PC-3 (cell line): ENCODE measurements at places on chromosomes 7 and 10. TPM values are rescaled to one million over a fixed set of nuclear protein-coding genes. Genes with fewer than 3 reads are reported as not detected.
A peak's percentile ranks its signal among the peaks of the same experiment; 100 is the strongest.

- H3K4me3 ChIP-seq = no peak overlapping the region
- H3K27ac ChIP-seq = no peak overlapping the region
- H3K4me1 ChIP-seq = no peaks in the 10 kb centered on the region
- DNase-seq = peak; percentile 96
- H3K27me3 ChIP-seq = 0 out of 2 replicates have a peak, but pooled peaks cover 7% of the 10 kb centered on the region
- H3K36me3 ChIP-seq = no peaks in the 10 kb centered on the region
Measured at GRCh38 chr10:61733358-61733940, 70.7 kb downstream of the CABCOCO1 start.

- no peak overlapping the region for H3K4me3 ChIP-seq
- no peaks in the 10 kb centered on the region for H3K36me3 ChIP-seq
- DNase-seq = peak; percentile 81
- H3K4me1 ChIP-seq = peaks cover 19% of the 10 kb centered on the region
Measured at GRCh38 chr10:14820010-14820774, 17.6 kb downstream of the CDNF start.

GRCh38 chr7:16739863-16740622 lies 13.5 kb upstream of the TSPAN13 start:
- DNase-seq = peak; percentile 92
- no peak overlapping the region for H3K4me3 ChIP-seq
- peak overlapping the region; percentile 65 for H3K27ac ChIP-seq
- peaks cover 41% of the 10 kb centered on the region for H3K4me1 ChIP-seq
- no peaks in the 10 kb centered on the region for H3K36me3 ChIP-seq

- H3K36me3 ChIP-seq = no peaks in the 10 kb centered on the region
- no peak for DNase-seq
- peaks cover 18% of the 10 kb centered on the region for H3K27me3 ChIP-seq
- H3K27ac ChIP-seq = no peak overlapping the region
- peaks cover 18% of the 10 kb centered on the region for H3K4me1 ChIP-seq
Measured at GRCh38 chr10:96512524-96513304, 1.0 kb downstream of the TLL2 start.

DNA sequence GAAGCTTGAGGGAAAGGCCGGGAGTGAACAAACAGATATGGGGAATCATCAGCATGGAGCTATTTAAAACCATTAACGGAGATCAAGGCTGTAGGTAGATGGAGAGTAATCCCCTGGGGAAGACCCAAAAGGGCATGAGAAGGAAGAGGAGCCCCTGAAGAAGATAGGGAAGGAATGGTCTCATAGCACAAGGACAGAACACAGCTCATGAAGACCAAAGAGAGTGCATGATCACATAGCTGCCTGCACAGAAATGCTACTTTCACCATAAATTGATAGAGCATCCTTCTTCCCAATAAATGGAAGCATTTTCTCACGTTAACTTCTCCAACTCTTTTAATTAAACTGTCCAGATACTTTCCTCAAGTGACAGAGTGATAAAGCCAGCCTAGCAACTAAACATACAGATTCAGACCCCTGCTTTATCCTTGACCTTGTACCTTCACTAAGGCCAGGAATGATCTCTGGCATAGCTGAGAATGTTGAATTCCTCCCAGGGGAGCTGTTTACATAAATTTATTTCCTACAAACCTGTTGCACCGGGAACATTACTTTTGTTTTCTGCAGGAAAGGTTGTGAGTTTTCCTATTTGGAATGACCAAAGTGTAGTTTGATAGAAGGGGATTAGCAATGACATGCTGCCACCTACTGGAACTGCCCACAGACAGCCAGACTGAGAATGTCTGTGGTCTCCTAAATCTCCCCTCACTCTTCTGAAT lies 110.8 kb upstream of the LRGUK start:
- no peak overlapping the region for H3K4me3 ChIP-seq
- no peaks in the 10 kb centered on the region for H3K27me3 ChIP-seq
- H3K4me1 ChIP-seq = no peaks in the 10 kb centered on the region
- H3K36me3 ChIP-seq = no peaks in the 10 kb centered on the region

DNA sequence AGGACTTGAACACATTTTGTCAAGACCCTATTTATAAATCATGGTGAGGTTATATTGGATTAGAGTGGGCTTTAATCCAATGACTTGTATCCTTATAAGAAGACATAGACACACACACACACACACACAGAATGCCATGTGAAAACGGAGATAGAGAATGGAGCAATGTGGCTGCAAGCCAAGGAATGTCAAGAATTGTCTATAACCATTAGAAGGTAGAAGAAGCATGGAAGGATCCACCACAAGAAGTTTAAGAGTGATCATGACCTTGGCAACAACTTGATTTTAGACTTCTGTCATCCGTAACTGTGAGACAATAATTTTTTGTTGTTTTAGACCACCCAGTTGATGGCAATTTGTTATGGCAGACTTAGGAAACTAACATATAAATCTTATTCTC lies 514.2 kb downstream of the TFEC start:
- no peaks in the 10 kb centered on the region for H3K4me1 ChIP-seq
- no peak overlapping the region for H3K27ac ChIP-seq
- no peaks in the 10 kb centered on the region for H3K27me3 ChIP-seq
- no peak for DNase-seq
- no peaks in the 10 kb centered on the region for H3K36me3 ChIP-seq

DNA sequence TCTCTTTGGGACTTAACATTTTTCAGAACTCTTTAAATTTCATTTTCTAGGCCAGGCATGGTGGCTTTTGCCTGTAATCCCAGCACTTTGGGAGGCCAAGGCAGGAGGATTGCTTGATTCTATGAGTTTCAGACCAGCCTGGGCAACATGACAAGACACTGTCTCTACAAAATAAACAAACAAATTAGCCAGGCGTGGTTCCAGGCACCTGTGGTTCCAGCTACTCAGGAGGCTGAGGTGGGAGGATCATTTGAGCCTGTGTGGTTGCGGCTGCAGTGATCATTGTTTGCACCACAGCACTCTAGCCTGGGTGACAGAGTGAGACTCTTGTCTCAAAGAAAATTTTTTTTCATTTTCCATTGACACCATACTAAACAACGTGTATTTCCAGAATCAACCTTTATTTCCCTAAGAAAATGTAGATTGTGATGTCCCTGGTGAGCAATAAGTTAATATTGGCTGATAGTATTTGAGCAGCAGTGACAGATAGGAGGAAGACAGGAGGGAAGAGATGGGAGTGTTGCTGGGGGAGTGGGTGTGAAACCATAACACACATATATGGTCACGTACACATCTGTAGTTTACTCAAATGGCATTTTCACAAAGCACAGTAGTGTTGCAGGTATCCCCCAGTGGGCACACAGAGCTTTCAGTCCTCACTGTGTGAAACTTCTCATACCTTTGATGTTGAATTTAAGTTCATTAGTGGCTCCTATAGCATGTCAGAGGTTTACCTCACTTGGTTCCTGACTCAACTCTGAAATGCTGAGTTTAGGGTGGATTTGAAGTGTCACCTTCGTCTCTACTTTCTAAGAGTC lies 205.6 kb downstream of the AUTS2 start:
- H3K27ac ChIP-seq = no peak overlapping the region
- no peaks in the 10 kb centered on the region for H3K36me3 ChIP-seq
- no peak overlapping the region for H3K4me3 ChIP-seq
- no peaks in the 10 kb centered on the region for H3K27me3 ChIP-seq
- H3K4me1 ChIP-seq = no peaks in the 10 kb centered on the region

DNA sequence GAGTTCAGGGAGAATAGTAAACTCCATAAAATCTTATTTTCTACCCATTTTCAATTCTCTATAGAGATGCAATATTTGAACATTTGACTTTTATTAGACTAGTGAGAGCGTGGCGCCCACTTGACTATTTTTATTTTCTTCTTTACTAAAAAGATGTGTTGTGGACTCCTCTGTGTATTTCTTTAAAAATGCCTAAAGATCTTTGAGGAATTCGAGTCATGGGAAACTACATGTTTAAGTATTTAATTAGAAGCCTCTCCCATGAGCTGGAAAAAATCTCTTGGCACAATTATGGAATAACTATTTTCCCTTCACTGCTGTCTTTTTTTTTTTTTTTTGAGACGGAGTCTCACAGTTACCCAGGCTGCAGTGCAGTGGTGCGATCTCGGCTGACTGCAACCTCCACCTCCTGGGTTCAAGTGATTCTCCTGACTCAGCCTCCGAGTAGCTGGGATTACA lies 124.2 kb downstream of the ARHGAP12 start:
- H3K36me3 ChIP-seq = peaks cover 9% of the 10 kb centered on the region; the same call in 1 of the 2 replicates
- DNase-seq = no peak
- no peak overlapping the region for H3K27ac ChIP-seq
- no peaks in the 10 kb centered on the region for H3K27me3 ChIP-seq
- H3K4me3 ChIP-seq = no peak overlapping the region

- peak overlapping the region; percentile 59 for H3K27ac ChIP-seq
- H3K4me1 ChIP-seq = peaks cover 22% of the 10 kb centered on the region
- no peaks in the 10 kb centered on the region for H3K27me3 ChIP-seq
- peak overlapping the region; percentile 4 for H3K4me3 ChIP-seq
- H3K36me3 ChIP-seq = no peaks in the 10 kb centered on the region
- peak; percentile 99 for DNase-seq
Measured at GRCh38 chr10:77016278-77016815, 621.3 kb downstream of the KCNMA1 start.

GRCh38 chr10:43398939-43399319 lies 10.1 kb downstream of the HNRNPF start:
- H3K4me3 ChIP-seq = peak overlapping the region; percentile 78
- H3K27ac ChIP-seq = no peak overlapping the region; the same call in 1 of the 2 replicates
- H3K27me3 ChIP-seq = no peaks in the 10 kb centered on the region
- H3K36me3 ChIP-seq = peaks cover 50% of the 10 kb centered on the region
- peaks cover 73% of the 10 kb centered on the region for H3K4me1 ChIP-seq
- no peak for DNase-seq

DNA sequence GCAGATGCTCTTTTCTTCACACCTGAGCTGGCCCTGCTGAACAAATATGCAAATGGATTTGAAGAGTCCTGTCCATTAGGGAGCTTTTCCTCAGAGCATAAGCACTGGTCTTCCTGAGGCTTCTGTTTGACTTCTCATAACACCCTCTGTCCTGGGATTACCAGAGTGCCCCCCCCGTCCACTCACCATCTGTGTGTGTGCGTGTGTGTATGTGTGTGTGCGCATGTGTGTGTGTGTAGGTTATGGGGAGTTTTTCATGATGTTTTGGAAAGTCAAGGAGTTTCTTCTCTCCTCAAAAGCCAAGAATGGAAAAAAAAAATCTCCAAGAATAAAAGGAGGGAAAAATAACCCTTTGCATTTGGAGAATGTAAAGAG lies 57.7 kb upstream of the COMTD1 start:
- H3K4me3 ChIP-seq = no peak overlapping the region
- peaks cover 19% of the 10 kb centered on the region for H3K4me1 ChIP-seq
- peaks cover 4% of the 10 kb centered on the region; the same call in 1 of the 2 replicates for H3K27me3 ChIP-seq
- H3K36me3 ChIP-seq = no peaks in the 10 kb centered on the region

GRCh38 chr10:34996843-34997242 lies 93.3 kb downstream of the CUL2 start:
- peaks cover 28% of the 10 kb centered on the region for H3K4me1 ChIP-seq

DNA sequence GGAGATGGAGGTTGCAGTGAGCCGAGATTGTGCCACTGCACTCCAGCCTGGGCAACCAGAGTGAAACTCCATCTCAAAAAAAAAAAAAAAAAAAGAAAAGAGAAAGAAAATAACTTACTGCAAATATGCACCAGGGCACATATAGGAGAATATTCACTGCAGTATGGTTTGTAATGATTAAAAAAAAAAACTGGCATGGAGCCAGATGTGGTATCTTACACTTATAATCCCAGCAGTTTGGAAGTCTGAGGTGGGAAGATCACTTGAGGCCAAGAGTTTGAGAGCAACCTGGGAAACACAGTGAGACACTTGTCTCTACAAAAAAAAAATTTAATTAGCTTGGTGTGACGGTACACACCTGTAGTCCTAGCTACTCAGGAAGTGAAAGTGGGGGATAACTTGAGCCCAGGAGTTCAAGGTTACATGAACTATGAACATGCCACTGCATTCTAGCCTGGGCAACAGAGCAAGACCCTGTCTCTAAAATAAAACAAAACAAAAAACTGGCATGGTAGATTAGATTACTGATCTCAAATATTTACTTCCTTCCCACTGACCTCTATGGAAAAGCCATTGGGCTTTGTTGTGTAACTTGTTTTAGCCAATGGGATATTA lies 85.6 kb downstream of the MICU1 start:
- peaks cover 12% of the 10 kb centered on the region; the same call in 1 of the 2 replicates for H3K36me3 ChIP-seq
- H3K4me3 ChIP-seq = no peak overlapping the region
- no peak overlapping the region for H3K27ac ChIP-seq

GRCh38 chr10:12720217-12720981 lies 281.1 kb downstream of the CCDC3 start:
- DNase-seq = peak; percentile 93
- peaks cover 31% of the 10 kb centered on the region for H3K4me1 ChIP-seq
- peak overlapping the region; percentile 26; the same call in 1 of the 2 replicates for H3K4me3 ChIP-seq

- no peak overlapping the region for H3K27ac ChIP-seq
- DNase-seq = no peak
- H3K4me1 ChIP-seq = no peaks in the 10 kb centered on the region
- no peak overlapping the region for H3K4me3 ChIP-seq
- no peaks in the 10 kb centered on the region for H3K36me3 ChIP-seq
- peaks cover 58% of the 10 kb centered on the region for H3K27me3 ChIP-seq
Measured at GRCh38 chr10:23196915-23197314, 4.8 kb downstream of the PTF1A start.

DNA sequence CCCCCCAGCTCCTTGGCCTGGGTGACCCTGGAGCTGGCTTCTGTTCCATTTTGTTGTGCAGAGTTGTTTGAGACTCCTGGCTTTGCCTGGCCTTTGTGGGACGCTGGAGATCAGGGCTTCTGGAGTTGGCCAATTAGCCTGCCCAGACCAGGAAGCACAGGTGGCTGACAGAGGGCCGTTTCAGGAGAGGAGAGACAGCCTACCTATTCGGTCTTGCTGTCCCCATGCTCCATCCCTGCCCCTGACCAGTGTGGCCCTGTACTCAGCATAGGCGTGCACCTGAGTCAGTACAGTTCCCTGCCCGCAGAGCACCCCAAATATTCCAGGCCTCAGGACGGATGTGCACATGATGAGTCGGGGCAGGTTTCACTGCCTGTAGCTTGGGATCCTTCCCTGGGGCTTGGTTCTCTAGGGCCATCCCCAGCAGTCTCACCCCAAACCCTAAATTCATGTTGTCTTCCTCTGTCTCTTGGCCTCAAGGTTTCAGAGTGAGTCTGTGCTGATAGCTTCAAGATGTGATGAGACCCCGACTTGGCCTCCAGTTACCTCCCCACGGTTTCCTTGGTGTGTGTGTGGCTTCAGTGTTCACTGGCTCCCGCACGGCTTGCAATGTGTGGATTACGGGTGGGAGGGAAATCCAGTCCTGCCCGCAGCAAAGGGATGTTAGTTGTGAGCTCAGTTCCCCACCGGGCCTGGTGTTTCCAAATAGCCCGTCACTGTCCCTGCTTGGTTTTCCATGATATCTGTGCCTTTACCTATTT lies 44.7 kb downstream of the HTRA1 start:
- H3K27me3 ChIP-seq = no peaks in the 10 kb centered on the region
- no peak overlapping the region for H3K27ac ChIP-seq
- H3K4me1 ChIP-seq = peaks cover 12% of the 10 kb centered on the region
- no peaks in the 10 kb centered on the region for H3K36me3 ChIP-seq
- no peak overlapping the region for H3K4me3 ChIP-seq

GRCh38 chr7:86477343-86477935 lies 166.3 kb upstream of the GRM3 start:
- H3K27me3 ChIP-seq = peaks cover 20% of the 10 kb centered on the region
- DNase-seq = no peak

Gene C10orf95
- 1.6 and 1.9 TPM in 2 replicates for total RNA-seq

Gene JCAD
- 5.0 and 7.8 TPM in 2 replicates for total RNA-seq

Gene MEOX2
- not detected in 2 replicates for total RNA-seq

Gene LAMB4
- total RNA-seq = 0.04 TPM in 1 of 2 replicates, not detected in the other

Gene PTPRN2
- 3.2 and 3.6 TPM in 2 replicates for total RNA-seq

Gene TLL2
- total RNA-seq = 0.18 TPM in 1 of 2 replicates, not detected in the other

Gene HSPA14
- total RNA-seq = 17.5 and 18.1 TPM in 2 replicates

Gene TRIM50
- not detected in 2 replicates for total RNA-seq

Gene OR9A2
- total RNA-seq = not detected in 2 replicates

Gene NEUROG3
- not detected in 2 replicates for total RNA-seq

Gene PTF1A
- not detected in 2 replicates for total RNA-seq

Gene CEP55
- 62.6 and 63.6 TPM in 2 replicates for total RNA-seq

Gene DNAH11
- 1.6 and 5.2 TPM in 2 replicates for total RNA-seq
